ENCODE measurements at places on chromosomes 4 and X. TPM values are rescaled to one million over a fixed set of nuclear protein-coding genes. Genes with fewer than 3 reads are reported as not detected.

- H3K4me1 ChIP-seq: no peaks in the 10 kb centered on the region
- H3K36me3 ChIP-seq: no peaks in the 10 kb centered on the region
- no peak for DNase-seq
- no peaks in the 10 kb centered on the region for H3K27me3 ChIP-seq
- H3K27ac ChIP-seq: no peak overlapping the region
These were observed 50.4 kb downstream of the USP11 start for GRCh38 chrX:47283015-47283771.

DNA sequence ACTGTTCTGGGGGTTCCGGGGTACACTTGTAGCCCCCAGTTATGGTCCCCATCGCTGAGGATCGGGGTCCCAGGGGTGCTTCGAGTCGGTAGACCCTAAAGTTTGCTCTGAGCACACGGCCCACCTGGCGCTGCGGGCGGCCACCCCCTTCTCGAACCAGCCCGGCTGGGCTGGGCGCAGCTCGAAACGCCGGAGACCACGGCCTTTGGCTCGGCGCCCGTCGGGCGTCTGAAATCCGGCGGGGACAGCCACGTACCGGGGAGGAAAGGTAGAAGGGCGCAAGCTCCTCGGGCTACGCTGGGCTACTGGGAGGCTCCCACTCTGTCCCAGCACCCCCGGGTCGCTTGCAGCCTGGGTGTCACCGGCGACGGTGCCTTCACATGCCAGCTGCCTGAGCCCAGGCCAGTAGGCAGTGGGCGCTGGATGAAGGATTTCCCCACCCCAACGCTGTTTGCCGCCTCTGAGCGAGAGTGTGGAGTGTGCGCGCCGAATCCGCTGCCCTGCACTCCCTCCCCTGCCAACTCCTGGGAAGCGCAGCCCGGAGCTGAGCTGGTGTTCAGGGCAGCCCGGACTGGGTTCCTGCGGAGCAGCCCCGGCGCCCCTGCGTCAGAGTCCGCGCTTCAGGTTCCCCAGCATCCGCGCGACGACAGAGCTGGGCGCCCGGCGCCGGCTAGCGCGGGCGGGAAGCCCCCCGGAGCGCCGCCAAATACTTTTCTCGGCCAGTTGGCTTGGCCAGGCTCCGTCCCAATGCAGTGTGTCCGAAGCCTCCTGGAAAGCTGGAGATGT lies 637 bp downstream of the MAMLD1 start:
- peak overlapping the region; percentile 63 for H3K4me3 ChIP-seq
- H3K27me3 ChIP-seq: peaks cover 5% of the 10 kb centered on the region
- no peaks in the 10 kb centered on the region for H3K36me3 ChIP-seq
- peak overlapping the region; percentile 68 for H3K27ac ChIP-seq

DNA sequence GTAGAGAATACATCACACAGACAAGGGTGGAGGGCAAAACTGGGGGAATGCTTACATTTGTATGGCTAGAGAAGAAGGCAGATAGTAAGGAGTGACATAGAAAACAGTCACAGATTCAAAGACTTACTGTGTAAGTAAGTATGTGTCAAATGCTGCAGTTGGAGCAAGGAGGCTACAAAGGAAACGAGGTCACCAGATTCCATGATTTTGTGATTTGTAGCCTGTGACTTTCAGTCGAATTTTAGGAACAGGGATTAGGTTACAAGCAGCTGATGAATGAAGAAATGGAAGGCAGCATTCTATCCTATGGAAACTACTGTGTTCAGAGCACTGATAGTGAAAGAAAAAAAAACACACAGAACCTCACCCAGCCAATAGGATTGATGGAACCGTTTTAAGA lies 407.9 kb downstream of the IL15 start:
- DNase-seq: no peak
- no peaks in the 10 kb centered on the region for H3K4me1 ChIP-seq
- no peak overlapping the region for H3K27ac ChIP-seq

DNA sequence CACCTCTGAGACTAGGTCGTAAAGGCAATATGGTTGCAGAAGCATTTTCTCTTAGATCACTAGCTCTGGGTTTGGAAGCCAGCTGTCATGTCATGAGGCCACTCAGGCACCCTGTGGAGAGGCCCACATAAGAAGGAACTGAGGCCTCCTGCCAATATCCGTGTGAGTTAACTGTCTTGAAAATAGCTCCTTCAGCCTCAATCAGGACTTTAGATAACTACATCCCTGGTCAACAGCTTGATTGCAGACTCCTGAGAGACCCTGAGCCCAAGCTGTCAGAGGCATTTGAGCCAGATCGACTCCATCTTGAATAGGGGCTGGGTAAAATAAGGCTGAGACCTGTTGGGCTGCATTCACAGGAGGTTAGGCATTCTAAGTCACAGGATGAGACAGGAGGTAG lies 15.1 kb upstream of the REPS2 start:
- no peak for DNase-seq
- H3K4me3 ChIP-seq: no peak overlapping the region
- no peaks in the 10 kb centered on the region for H3K36me3 ChIP-seq
- no peaks in the 10 kb centered on the region for H3K27me3 ChIP-seq
- no peaks in the 10 kb centered on the region for H3K4me1 ChIP-seq
- H3K27ac ChIP-seq: no peak overlapping the region

DNA sequence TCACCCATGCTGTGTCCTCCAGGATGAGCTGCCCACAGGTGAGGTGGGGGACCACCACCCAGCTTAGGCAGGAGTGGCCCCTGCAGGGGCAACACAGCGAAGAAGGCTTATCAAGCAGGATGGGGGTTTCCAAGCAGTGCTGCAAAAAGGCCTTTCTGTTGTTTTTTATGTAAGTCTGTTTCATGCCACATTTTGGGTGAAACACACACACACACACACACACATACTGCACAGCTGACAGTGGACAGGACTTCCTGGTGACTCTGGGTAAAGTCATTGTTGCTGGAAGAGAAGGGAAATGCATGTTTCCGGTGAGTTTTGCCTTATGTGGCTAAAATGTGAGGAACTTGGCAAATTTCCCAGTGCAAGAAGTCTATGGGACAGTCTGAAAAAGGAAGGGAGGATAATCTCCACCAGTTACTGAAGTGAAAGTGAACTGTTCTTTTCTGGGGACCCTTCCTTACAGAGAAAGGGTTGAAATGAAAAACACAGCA lies 119.2 kb downstream of the IRF2 start:
- H3K27me3 ChIP-seq: no peaks in the 10 kb centered on the region
- H3K27ac ChIP-seq: peak overlapping the region; percentile 70
- no peaks in the 10 kb centered on the region for H3K36me3 ChIP-seq
- DNase-seq: no peak
- peaks cover 20% of the 10 kb centered on the region for H3K4me1 ChIP-seq

GRCh38 chr4:82569076-82569475 lies 7.3 kb upstream of the TMEM150C start:
- no peaks in the 10 kb centered on the region for H3K36me3 ChIP-seq
- no peak overlapping the region for H3K4me3 ChIP-seq
- no peak for DNase-seq

GRCh38 chr4:140372751-140373327 lies 607 bp upstream of the SCOC start:
- no peaks in the 10 kb centered on the region for H3K27me3 ChIP-seq
- no peak for DNase-seq
- H3K36me3 ChIP-seq: no peaks in the 10 kb centered on the region
- peaks cover 31% of the 10 kb centered on the region for H3K4me1 ChIP-seq
- H3K4me3 ChIP-seq: peak overlapping the region; percentile 91

- peaks cover 5% of the 10 kb centered on the region for H3K4me1 ChIP-seq
- no peaks in the 10 kb centered on the region for H3K27me3 ChIP-seq
- H3K27ac ChIP-seq: no peak overlapping the region
- H3K36me3 ChIP-seq: no peaks in the 10 kb centered on the region
These were observed 75.3 kb upstream of the RAPGEF2 start for GRCh38 chr4:159027535-159027934.

GRCh38 chr4:118776157-118776954 lies 59.6 kb downstream of the SEC24D start:
- H3K4me3 ChIP-seq: no peak overlapping the region
- H3K27ac ChIP-seq: no peak overlapping the region
- no peak for DNase-seq
- no peaks in the 10 kb centered on the region for H3K27me3 ChIP-seq
- H3K36me3 ChIP-seq: no peaks in the 10 kb centered on the region
- peaks cover 16% of the 10 kb centered on the region for H3K4me1 ChIP-seq

CENPVL1 gene
- total RNA-seq: not detected

SCML2 gene
- total RNA-seq: 0.80 TPM

Measured in lower lobe of right lung (tissue), 2 donors.